ENCODE measurements at places on chromosomes 6 and 20.

GRCh38 chr6:39078695-39079094, 30.1 kb downstream of the GLP1R start:
- no peak for DNase-seq

- DNase-seq: peak; percentile 83
These were observed at the start of gene ANKS1A for GRCh38 chr6:34888874-34889555. Gene ANKS1A (plus strand): TSS chr6:34889255. CDS start chr6:34889403, 148 bp downstream.

DNA sequence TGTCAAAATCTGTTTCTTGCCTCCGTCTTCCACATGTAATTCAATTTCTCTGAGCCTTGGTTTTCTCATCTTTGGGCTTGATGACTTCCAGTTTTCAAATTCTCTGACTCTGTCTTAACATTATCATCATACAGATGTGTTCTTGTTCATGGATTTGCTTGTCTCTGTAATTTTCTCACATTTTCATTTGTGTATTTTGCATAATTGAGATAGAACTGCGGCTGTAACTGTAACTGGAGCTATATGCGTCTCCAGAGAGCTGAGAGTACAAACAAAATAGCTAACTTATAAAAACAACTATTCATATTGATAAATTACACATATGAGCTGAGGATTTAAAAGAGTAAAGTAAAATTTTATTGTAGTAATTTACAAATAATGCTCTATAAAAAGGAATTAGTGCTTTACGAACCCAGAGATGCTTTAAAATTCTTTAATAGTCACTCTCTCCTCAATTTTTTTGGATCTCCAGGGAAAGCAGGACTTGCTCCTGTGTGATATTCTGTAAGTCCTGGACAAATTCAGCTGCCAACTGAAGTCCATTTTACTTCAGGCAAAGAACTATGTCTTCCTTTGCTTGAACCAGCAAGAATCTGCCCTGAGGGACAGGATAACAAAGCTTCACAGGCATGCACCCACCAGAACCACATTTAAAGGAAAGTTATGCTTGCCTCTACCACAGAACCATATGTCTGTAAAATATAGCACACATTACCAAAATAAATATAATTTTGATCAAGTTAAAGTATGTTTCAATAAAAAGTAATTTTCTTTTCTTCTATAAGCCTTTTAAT, 288.3 kb downstream of the KHDC1L start:
- no peak for DNase-seq

GRCh38 chr6:15995493-15995892, 133.4 kb upstream of the MYLIP start:
- no peak for DNase-seq

GRCh38 chr6:163759542-163759941, 345.0 kb downstream of the QKI start:
- no peak for DNase-seq

GRCh38 chr6:154476494-154476893, 34.0 kb downstream of the CNKSR3 start:
- DNase-seq: no peak

GRCh38 chr6:153207006-153207405, 75.9 kb upstream of the RGS17 start:
- DNase-seq: no peak

DNA sequence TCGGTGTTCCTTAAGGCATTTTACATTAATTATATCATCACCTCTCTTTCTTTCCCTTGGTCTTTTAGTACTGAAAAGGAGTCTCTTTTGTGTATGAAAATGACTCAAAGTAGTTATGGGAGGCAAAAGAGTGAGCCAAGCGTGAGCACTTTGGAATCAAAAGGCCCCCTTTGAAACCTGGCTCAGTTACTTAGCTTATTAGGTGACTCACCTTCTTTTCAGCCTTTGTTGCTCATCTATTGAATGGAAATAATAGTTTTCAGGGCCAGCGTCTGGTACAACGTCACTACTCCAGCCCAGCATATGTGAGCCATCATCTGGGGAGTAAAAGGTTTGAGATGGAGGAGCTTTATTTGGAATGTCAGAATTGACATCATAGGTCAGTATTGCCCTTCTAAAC, 147.4 kb upstream of the SCGN start:
- DNase-seq: no peak

DNA sequence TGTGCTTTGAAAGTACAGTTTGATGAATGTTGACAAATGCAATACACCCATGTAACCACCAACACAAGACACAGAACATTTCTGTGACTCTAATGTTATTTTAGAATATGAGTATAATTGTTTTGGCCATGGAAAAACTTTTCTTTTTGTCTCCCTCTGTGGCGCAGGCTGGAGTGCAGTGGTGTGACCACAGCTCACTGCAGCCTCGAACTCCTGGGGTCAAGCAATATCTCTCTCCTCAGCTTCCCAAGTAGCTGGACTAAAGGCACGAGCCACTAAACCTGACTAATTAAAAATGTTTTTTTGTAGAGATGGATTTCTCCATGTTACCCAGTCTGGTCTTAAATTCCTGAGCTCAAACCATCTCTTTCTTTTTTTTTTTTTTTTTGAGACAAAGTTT, 20.3 kb upstream of the BCAS4 start:
- no peak for DNase-seq

- DNase-seq: no peak
These were observed 8.8 kb downstream of the DLGAP4 start for GRCh38 chr20:36314734-36315544.

- no peak for DNase-seq
These were observed 116.8 kb downstream of the TFAP2B start for GRCh38 chr6:50935442-50935841.
